Hematopoietic multipotent progenitor cell treated with erythropoietin and hydrocortisone succinate and interleukin-3 and kit ligand, for 15 days (in vitro differentiated cells): ENCODE measurements at places on chromosomes 6 and 20.

GRCh38 chr6:37822851-37823682 lies 3.5 kb downstream of the ZFAND3 start:
- peak; percentile 76 for DNase-seq

- DNase-seq = peak; percentile 86
Observed at GRCh38 chr6:168302534-168302933, 17.0 kb downstream of the DACT2 start.

DNA sequence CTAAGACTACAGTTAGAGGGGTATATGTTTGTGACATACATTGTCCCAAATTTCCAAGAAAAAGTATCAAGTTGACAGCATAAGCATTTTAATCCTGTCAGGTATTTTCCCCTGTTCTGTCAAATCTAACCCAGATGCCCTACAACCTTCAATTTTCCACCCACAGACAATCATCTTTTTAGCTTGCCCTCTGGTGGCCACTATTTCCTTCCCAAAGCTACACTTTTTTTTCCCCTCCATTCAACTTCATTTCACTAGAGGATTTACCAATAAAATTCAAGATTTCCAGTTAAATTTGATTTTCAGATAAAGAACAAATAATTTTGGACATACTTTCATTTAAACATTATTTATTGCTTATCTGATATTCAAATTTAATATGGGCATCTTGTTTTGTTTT lies 286.6 kb downstream of the TENT5A start:
- DNase-seq = no peak

GRCh38 chr6:132391391-132392269 lies 9.6 kb downstream of the MOXD1 start:
- no peak for DNase-seq
